ENCODE measurements at places on chromosomes 1 and 21. TPM values are rescaled to one million over a fixed set of nuclear protein-coding genes. Genes with fewer than 3 reads are reported as not detected.
A peak's percentile ranks its signal among the peaks of the same experiment; 100 is the strongest.

Gene GJA8
- not detected for total RNA-seq

Gene LYPLAL1
- total RNA-seq = 43.8 TPM

- H3K27me3 ChIP-seq = no peaks in the 10 kb centered on the region
- no peak overlapping the region for H3K4me3 ChIP-seq
- H3K36me3 ChIP-seq = no peaks in the 10 kb centered on the region
Observed at GRCh38 chr1:175845338-175845737, 101.9 kb upstream of the TNR start.

- no peak for DNase-seq
- H3K27ac ChIP-seq = no peak overlapping the region
- H3K36me3 ChIP-seq = no peaks in the 10 kb centered on the region
- H3K27me3 ChIP-seq = no peaks in the 10 kb centered on the region
- no peak overlapping the region for H3K4me3 ChIP-seq
- H3K4me1 ChIP-seq = no peaks in the 10 kb centered on the region
Observed at GRCh38 chr21:14523234-14523633, 22.9 kb downstream of the SAMSN1 start.

GRCh38 chr1:80245813-80246212 lies 1239.3 kb upstream of the ADGRL4 start:
- no peaks in the 10 kb centered on the region for H3K27me3 ChIP-seq
- no peak overlapping the region for H3K4me3 ChIP-seq
- no peak overlapping the region for H3K27ac ChIP-seq
- DNase-seq = no peak

- H3K27ac ChIP-seq = no peak overlapping the region
- H3K27me3 ChIP-seq = no peaks in the 10 kb centered on the region
- no peaks in the 10 kb centered on the region for H3K36me3 ChIP-seq
- H3K4me1 ChIP-seq = peaks cover 4% of the 10 kb centered on the region
- no peak for DNase-seq
Observed at GRCh38 chr1:226690460-226690982, 48.6 kb downstream of the ITPKB start.

DNA sequence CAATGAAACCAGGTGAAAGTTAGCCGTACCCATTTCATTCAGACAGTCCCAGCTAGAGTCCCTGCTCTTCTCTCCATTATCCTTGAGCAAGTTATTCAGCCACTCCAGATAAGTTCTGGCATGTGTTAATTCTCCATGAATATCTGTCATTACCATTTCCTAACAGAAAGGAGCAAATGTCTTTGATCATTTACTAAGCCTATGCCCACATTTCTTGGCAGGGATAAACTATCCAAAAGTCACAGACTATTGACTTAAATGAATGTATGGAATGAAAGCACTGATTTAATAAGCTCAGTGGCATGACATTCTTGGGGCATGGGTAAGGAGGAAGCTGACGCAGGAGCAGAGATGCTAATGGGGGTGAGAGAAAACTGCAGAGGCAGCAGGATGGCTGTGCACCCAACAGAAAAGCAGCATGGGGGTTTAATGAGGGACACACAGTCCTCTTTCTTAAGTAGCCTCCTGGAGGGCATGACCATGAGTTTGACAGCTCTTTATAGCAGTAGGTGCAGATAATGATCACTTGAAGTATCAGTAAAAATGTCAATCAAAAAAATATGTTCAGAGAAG lies 17.6 kb upstream of the DHCR24 start:
- no peaks in the 10 kb centered on the region for H3K4me1 ChIP-seq
- H3K36me3 ChIP-seq = no peaks in the 10 kb centered on the region
- no peak for DNase-seq
- no peak overlapping the region for H3K27ac ChIP-seq

DNA sequence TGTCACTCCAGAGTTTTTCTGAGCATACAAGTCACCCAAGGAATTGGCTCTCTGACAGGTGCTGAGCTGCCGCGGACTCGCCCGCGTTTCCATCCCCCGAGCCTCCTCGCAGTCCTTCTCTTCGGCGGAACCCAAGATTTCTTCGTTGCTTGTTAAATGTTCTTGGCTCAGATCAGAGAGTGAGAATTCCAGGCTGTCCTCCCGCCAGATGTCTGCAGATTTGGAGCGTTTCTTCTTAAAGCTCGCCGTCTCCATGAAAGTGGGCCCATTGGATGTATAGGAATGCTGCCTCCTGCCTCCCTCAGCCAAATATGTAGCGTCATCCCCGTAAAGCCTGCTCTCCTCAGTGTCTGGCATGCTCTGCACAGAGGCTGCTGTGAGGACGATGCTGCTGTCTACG lies 77.8 kb downstream of the TIAM1 start:
- H3K36me3 ChIP-seq = no peaks in the 10 kb centered on the region
- H3K4me3 ChIP-seq = no peak overlapping the region
- no peaks in the 10 kb centered on the region for H3K27me3 ChIP-seq

- DNase-seq = no peak
- no peak overlapping the region for H3K27ac ChIP-seq
- H3K36me3 ChIP-seq = no peaks in the 10 kb centered on the region
- no peak overlapping the region for H3K4me3 ChIP-seq
- H3K27me3 ChIP-seq = no peaks in the 10 kb centered on the region
Observed at GRCh38 chr21:42755031-42755665, 101.7 kb downstream of the PDE9A start.

- H3K27ac ChIP-seq = no peak overlapping the region
- no peaks in the 10 kb centered on the region for H3K27me3 ChIP-seq
- H3K36me3 ChIP-seq = no peaks in the 10 kb centered on the region
- no peak overlapping the region for H3K4me3 ChIP-seq
Observed at GRCh38 chr1:183962903-183963302, 74.6 kb downstream of the COLGALT2 start.

DNA sequence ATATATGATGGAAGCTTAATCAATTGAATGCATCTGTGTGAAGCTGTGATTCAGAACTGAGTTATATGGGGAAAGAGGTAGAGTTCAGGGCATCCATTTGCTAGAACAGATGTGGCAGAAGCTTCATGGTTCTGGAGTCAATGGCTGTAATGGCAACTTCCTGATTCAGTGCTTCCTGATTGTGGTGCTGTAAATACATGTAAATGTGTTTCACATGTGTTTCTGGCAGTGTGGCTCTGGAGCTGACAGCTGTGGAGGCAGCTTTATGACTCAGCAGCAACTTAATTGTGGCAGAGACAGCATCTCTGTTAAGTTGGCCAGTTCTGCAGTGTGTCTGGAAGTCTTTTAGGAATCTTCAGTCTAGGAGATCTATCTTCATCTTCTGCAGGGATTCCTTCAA lies 226.6 kb upstream of the ZRANB2 start:
- no peaks in the 10 kb centered on the region for H3K36me3 ChIP-seq
- H3K27me3 ChIP-seq = no peaks in the 10 kb centered on the region
- H3K27ac ChIP-seq = no peak overlapping the region
- DNase-seq = no peak

GRCh38 chr1:67674260-67675011 lies 10.6 kb upstream of the GADD45A start:
- peak; percentile 49 for DNase-seq
- peaks cover 5% of the 10 kb centered on the region for H3K4me1 ChIP-seq
- no peak overlapping the region for H3K27ac ChIP-seq
- H3K27me3 ChIP-seq = no peaks in the 10 kb centered on the region
- H3K4me3 ChIP-seq = no peak overlapping the region
- no peaks in the 10 kb centered on the region for H3K36me3 ChIP-seq

DNA sequence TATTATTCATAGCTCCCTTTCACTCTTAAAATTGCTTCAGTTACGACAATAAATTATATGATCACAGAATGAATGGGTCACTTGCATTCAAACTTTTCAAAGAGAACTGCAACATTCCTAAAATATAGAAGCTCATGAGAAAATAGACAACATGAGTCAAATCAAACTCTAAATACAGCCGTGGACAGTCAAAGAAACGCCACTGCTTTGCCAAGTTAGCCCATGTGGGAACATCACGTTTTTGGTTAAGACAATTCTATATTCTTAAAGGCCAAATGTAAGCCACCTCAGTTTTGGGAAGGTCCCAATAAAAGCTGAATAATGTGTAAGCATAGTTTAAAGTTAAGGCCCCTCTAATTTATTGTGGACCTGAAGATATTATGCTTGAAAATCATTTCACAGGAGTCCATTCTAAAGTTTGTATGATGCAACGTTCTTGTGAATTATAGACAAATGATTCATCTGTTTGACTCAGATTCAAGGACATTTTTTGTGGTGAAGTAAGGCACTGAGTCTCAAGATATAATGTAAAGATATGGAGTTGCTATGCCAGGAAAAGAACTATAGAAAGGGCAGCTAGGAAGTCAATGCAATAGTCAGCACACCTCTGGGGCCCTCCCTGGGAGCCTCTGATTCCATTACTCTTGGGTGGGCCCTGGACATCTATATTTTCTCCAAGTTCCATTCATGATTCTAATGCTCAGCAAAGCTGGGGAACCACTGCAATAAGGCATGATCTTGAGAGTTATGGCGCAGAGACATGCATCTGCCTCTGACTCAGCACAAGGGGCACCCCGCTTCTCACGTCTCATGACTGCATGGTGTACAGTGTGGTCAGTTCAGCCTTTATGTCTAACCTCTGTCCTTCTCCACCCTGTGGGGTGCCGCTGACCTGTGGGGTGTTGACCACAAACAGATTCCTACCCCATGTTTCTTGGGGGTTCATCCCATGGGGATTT lies 33.9 kb downstream of the ETS2 start:
- H3K36me3 ChIP-seq = no peaks in the 10 kb centered on the region
- H3K4me3 ChIP-seq = no peak overlapping the region
- no peak for DNase-seq
- no peak overlapping the region for H3K27ac ChIP-seq
- no peaks in the 10 kb centered on the region for H3K27me3 ChIP-seq

DNA sequence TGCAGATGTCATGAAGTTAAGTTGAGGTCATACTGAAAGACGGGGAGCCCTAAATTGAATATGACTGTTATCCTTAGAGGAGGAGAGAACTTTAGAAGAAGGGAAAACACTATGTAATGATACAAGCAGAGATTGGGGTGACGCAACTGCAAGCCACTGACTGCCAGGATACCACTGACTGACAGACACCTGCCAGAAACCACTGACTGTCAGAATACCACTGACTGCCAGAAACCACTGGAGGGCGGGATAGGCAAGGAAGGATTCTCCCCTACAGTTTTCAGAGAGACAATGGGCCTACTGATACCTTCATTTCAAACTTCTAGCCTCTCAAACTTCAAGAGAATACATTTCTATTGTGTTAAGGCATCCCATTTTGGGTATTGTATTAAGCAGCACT lies 388.7 kb downstream of the USH2A start:
- DNase-seq = no peak
- H3K27me3 ChIP-seq = no peaks in the 10 kb centered on the region
- H3K4me1 ChIP-seq = no peaks in the 10 kb centered on the region
- H3K36me3 ChIP-seq = no peaks in the 10 kb centered on the region
- H3K4me3 ChIP-seq = no peak overlapping the region
- no peak overlapping the region for H3K27ac ChIP-seq

DNA sequence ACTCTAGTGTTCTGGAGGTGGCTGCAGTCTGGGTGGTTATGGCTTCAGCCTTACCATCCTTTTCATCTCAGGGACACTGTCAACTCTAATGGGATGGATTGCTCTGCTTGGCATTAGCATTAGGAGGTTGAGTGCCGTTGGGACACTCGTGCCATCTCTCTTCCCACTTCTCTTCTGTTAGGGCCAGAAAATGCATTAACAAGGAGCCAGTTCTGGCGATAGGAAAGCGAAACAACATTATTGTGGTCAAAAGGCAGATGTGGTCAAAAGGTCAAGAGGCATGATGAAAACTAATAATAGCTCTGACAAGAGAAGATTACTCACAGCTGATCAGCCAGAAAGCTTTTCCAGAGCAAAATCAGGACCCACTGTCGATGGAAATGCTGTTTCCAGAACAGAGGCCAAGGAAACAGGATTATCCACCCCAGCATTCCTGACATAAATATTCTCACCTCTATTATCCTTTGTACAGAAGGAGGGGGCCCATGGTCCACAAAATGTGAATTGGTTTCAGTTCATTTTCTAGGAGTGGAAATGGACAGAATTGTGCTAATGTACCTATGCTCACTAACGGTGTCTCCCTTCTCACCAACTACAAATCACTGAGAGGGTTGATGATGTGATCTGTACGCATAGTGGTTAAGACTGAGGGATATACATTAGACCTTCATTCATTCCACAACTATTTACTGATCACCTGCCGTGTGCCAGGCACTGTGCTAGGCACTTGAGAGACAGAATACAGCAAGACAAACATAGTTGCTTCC lies 72.0 kb downstream of the ST6GALNAC5 start:
- H3K4me3 ChIP-seq = no peak overlapping the region
- H3K27ac ChIP-seq = no peak overlapping the region
- no peak for DNase-seq
- peaks cover 8% of the 10 kb centered on the region for H3K4me1 ChIP-seq

All from ovary (tissue), 10 donors.